GM18507 (cell line): ENCODE measurements at places on chromosomes 13 and 19.

DNA sequence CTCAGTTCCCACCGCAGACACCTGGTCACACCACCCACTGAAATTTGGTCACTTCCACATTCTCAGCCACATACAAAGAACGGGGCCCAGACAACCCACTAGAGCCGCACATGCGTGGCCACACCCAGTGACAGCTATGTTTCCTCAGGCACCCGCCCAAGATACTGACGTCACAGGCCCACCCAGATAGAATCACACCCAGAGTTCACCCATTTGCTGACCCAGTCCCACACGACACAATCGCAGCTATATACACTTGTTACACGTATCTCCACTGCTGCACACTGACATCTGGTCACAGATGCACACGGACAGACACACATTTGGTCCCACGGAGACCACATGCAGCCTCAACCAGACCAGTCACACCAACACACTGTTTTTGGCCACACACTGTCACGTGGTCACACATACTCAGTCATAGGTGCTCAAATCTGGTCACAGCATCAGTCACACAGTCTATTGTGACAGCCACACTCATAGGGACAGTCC lies 2.9 kb downstream of the NUMBL start:
- DNase-seq, result no peak

GRCh38 chr19:2460245-2460644 lies 3.5 kb upstream of the LMNB2 start:
- no peak for DNase-seq

DNA sequence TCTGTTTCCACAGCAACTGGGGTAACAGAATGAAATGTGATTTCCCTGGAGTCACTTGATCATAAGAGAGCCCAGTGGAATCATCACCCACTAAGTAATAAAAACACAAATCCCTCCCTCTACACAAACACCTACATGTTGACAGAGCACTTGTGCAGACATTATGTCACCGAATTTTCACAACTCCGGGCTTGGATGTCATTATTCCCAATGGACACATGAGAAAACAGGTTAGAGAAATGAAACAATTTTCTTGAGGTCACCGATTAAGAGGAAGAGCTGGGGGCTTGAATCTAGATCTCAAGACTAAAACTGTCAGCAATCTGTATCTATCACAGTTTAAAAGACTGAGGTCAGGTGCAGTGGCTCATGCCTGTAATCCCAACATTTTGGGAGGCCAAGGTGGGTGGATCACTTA lies 3.1 kb downstream of the XRCC1 start:
- no peak for DNase-seq

DNA sequence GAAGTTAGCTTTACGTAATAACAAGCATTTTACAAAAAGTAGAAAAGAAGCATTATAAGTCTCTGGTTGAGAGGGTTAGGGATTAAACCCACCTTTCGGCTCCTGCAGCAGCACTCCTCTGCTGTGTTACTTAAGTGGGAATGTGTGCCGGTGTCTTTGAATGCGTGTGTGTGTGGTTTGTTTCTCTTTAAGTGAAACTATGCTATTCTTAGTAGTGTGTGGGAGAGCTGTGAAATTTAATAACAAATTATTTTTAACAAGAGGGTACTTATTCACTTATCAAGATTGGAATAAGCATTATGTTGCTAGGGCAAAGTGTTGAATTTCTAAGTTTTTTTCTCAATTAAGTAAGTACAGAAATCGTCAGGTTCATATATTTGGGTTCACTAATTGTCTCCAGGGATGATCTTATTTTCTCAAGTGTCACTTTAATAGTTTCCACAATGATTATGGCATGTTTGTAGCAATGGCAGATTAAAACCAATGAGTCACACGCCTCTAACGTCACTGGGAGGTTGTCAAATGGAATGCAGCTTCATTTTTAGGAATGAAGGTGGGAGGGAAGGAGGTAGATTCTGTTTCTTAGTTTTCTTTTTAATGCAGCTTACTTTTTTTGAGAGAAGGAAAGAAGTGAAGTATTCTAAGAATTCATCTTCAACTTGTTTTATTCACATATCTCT lies 151.3 kb downstream of the LMO7 start:
- DNase-seq, result no peak

GRCh38 chr13:48066310-48066989 lies 28.5 kb downstream of the MED4 start:
- no peak for DNase-seq

- no peak for DNase-seq
Observed at GRCh38 chr13:92346046-92346445, 880.6 kb upstream of the GPC6 start.

DNA sequence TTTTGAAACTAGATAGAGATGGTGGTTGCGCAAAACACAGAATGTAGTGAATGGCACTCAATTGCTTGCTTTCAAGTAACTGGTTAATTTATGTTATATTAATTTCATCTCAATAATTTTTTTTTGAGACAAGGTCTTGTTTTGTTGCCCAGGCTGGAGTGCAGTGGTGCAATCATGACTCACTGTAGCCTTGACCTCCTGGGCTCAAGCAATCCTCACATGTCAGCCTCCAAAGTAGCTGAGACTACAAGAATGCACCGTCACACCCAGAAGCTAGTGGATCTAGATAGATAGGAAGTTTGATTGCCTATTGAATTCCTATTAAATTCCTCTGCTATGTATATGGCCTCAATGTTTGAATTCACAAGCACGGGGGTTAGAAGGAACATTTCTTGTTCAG lies 26.4 kb upstream of the ADGRE2 start:
- no peak for DNase-seq

DNA sequence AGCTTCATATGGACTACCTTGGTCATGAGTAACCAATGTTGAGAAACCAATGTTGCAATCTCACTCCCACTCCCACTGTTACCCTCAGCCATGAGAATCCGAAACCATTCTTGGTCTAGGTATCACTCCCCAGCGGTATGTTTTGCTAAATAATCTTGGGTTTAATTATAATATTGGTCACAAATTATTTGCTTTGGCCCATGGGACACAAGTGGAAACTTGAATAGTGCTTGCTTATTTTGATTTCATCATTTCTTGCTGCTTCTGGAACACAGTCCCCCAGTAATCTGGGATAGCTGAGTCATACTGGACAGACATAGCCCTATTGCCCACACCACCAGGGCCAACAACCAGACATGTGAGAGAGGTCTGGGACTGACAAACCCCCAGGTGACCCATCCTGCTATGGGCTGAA lies 171.6 kb upstream of the IPO5 start:
- DNase-seq, result no peak

- DNase-seq, result no peak
Observed at GRCh38 chr13:49165798-49166752, 54.1 kb upstream of the MLNR start.
